Cortex of kidney (tissue), 1 donor: ENCODE measurements at places on chromosomes 7 and 10.

- DNase-seq: no peak
Observed at GRCh38 chr10:6840766-6841165, 260.7 kb upstream of the PRKCQ start.

GRCh38 chr7:42606193-42606905, 305.5 kb downstream of the C7orf25 start:
- DNase-seq: no peak

DNA sequence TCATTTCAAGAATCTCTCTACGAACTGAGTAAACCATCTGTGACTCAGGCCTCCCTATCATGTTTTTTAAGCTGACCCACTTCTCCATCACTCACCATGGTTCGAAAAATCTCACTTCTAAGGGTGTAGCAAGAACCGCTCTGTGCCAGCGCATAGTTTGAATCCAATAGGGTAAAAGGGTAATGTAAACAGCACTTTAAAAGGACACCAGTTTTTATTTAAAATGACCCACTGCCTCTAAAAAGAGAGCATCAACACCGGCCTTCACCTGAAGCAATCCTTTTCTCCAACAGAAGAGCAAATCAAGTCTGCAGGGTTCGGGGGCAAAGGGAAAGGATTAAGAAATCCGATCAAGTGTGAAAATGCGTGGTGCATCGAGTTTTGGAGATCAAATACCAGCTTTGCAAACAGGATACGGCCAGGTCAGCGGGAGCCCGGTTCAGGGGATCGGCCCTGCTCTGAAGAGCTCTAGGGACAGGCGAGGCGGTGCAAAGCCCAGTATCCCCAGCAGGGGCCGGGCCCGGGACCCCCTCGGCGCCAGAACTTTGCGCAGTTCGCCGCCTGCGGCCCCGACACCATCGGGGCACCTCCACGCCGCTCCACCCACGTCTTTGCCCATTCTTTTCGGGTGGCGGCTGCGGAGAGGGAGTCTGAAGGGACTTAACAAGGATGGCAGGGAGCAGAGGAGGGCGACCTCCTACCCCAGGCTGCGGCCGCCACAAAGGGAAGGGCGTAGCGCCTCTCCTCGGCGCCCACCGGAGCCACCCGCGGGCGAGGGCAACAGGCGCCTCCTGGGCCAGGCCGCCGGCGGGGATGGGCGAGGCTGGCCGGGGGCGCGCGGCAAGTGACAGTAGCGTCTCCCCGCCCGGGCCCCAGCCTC, 842 bp downstream of the NMT2 start:
- DNase-seq: no peak

DNA sequence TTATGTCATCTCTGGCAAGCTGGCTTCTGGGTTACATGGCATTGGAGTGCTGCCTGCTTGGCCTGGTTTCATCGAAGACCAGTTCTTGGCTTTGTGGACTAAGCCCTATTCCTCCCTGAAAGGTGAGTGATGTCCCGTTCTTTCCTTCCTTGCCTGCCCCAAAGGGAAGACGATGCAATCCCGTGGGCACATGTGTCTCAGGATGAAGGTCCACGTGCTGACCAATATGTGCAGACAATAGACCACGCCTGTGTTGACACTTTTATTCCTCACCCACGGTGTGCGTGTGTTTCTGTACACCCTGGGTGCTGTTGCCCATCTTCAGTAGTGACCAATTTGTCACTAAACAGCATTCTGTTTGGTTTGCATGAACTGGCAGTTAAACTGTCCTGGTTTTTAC, 28.6 kb upstream of the SHH start:
- no peak for DNase-seq

- no peak for DNase-seq
Observed at GRCh38 chr7:10708447-10708846, 265.2 kb upstream of the PHF14 start.

DNA sequence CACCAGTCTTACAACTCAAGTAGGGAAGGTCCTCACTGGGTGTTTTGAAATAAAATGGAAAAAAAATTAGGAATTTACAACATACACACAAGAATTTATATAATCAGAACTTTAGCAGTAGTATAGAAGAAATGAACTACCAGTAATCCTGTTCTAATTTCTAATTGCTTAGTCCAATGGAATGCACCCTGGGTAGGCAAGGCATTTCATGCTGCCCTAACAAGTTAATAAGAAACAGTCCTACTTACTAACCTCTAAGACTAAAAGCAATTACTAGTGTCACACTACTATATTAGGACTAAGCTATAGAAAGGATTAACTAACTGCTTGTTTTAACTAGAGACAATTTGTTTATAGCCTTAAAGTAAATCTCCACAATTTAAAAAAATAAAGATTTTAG, 158.1 kb downstream of the BTAF1 start:
- no peak for DNase-seq

GRCh38 chr10:47159361-47160260, 140.4 kb upstream of the GDF10 start:
- DNase-seq: no peak

DNA sequence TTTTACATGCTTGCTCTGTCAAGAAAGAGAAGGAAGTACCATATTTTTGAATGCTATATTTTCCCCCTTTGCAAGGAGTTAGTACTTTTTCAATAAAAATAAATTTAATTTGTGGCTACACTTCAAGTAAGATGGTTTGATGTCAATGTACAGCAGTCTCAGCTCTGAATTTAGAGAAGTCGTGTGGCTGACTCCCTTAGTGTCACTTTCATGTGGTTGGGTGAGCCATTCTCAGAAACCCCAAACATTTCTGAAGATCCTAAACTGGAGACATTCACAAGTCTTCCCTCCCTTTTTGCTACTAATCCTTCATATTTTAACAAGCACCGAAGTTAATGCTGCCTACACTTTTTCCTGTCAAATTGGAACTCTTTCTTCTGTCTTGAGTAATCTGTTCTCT, 244.4 kb downstream of the DYNC1I1 start:
- no peak for DNase-seq

GRCh38 chr7:143171697-143172096, 11.5 kb upstream of the TAS2R39 start:
- no peak for DNase-seq

- DNase-seq: no peak
Observed at GRCh38 chr10:85318809-85319807, 990.7 kb downstream of the CCSER2 start.

GRCh38 chr10:102645388-102645740, 1.1 kb downstream of the TRIM8 start:
- DNase-seq: no peak

GRCh38 chr10:131655101-131655849, 245.5 kb upstream of the PPP2R2D start:
- no peak for DNase-seq

DNA sequence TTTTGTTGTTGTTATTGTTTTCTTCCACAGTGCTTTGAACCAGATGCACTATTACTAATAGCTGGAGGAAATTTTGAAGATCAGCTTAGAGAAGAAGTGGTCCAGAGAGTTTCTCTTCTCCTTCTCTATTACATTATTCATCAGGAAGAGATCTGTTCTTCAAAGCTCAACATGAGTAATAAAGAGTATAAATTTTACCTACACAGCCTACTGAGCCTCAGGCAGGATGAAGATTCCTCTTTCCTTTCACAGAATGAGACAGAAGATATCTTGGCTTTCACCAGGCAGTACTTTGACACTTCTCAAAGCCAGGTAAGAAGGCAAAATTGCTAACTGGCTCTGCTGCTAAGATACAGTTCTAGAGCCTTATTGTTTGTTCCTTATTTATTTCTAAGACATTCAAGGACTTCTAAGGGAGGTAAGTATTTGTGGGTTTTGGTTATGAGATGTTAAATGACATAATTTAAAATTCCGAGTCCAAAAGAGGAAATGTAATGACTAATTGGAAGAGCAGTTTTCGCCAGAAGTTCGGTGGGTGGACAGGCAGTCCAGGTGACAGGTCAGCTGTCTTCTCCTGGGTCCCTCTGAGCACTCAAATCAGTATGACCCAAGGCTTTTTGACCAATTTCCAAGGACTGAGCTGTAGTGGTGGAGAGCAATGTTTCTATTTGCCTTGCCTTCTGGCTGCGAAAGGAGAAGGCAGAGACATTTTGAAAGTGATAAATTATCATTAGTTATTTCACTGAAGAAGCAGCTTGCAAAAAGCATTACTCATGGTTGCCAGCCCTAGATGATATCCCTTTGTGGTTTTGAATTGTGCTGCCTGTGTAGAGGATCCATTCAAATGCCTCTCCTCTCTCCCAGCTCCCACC, 10.1 kb downstream of the SLC39A12 start:
- DNase-seq: no peak

DNA sequence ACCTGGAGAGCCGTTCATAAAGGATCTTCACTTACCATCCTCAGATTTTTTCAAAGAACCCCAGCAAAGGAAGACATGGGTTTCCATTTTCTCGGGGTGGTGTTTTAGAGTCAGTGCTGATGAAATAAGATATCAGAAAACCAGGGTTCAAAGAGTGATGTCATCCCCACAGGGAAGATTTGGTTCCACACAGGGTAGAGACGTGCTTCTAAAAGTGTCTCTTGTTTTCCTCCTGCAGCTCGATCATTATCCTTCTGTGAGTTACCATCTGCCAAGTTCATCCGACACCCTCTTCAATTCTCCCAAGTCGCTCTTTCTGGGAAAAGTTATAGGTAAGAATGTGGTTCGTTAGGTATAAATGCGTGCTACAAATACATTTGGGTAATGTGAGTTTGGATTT, 323.8 kb upstream of the C7orf33 start:
- no peak for DNase-seq

GRCh38 chr7:24917510-24918239, 62.3 kb downstream of the OSBPL3 start:
- DNase-seq: no peak

DNA sequence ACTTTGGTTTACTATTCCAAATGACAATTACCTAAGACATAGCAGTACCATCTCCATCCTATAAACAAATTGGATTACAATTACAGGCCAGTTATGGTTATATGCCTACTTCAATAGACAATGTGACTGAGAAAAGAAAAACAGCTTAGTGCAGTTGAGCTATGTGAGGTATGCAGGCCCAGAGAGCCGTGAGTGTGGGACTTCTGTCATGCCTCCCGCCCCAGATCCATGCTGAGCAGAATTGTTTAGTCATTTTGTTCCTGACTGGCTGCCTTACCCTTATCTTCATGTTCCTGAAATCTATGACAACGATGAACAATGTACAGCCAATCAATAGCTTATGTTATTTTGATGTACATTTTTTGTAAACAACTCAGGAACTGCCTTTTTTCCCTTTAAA, 21.7 kb downstream of the LARP4B start:
- no peak for DNase-seq

GRCh38 chr10:27743012-27743876, 2.4 kb downstream of the MKX start:
- DNase-seq: no peak

GRCh38 chr7:148615085-148615730, 24.6 kb downstream of the C7orf33 start:
- DNase-seq: no peak

DNA sequence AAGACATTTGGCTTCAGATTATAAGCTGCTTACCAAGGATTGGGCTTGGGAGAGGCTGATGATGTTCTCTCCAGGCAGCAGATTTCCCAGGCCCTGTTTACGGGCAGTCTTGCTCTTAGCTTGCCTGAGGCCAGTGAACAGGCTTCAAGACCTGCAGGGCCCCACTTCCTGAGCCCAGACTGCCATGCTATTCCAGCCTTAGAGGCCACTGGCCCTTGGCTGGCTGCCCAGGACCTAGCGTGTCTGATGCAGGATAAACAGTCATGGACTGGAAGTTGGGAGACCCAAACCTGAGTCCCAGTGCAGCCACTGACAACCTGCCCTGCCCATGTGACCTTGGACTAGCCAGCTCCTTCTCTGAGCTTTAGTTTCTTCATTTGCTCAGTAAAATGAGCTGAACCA, 2.9 kb downstream of the PRXL2A start:
- no peak for DNase-seq

DNA sequence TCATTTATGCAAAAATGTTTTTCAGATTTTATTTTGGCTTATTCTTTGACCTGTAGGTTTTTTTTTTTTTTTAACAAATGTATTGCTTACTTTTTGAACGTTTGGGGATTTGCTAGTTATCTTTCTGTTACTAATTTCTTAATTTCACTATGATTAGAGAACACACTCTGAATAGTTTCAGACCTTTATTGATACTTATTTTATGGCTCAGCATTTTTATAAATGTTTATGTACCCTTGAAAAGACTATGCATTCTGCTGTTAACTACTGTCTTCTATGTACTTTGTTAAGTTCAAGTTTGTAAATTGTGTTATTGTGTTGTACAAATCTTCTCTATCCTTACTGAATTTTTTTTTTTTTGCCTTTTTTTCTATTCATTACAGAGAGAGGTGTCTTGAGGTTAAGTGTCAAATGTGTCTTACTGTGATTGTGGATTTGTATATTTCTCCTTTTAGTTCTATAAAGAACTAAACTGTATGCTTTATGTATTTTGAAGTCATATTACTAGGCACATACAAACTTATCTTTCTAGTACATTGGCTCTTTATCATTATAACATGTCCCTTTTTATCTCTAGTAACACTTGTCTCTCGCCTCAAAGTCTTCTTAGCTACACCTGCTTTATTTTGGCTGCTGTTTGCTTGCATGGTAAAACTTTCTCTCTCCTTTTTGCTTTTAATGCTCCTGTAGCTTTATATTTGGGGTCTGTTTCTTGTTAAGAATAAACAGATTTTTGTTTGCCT, 8.1 kb downstream of the MKLN1 start:
- DNase-seq: no peak

DNA sequence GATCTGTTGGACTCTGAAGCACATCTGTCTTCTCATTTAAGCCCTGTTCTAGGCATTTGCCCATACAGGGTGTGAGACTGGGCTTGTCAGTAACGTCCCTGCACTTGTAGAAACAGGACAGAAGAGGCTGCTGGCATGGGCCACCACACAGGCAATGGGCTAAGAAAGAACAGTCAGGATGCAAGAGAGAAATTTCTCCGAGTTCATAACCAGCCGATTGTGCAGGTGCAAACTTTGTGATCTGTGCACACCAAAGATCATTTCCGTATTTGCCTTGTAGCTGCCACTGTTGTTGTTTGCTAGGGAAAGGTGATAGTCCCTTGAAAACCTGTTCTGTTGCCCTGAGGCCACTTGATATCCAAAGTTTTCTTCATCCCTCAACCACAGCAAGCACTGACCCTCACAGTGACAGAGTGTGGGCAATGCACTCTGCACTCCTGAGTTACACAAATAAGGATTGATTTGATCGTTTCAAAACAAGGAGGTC, 20.3 kb downstream of the KLF6 start:
- no peak for DNase-seq
